Activated effector memory CD4-positive, alpha-beta T cell treated with Interleukin-2 at 50 U/mL for 16 hours (primary cell): ENCODE measurements at places on chromosomes 4 and X.

GRCh38 chrX:45266456-45266855, 65.8 kb upstream of the DIPK2B start:
- no peak for DNase-seq

GRCh38 chr4:43763029-43763610, 685.5 kb downstream of the KCTD8 start:
- no peak for DNase-seq

DNA sequence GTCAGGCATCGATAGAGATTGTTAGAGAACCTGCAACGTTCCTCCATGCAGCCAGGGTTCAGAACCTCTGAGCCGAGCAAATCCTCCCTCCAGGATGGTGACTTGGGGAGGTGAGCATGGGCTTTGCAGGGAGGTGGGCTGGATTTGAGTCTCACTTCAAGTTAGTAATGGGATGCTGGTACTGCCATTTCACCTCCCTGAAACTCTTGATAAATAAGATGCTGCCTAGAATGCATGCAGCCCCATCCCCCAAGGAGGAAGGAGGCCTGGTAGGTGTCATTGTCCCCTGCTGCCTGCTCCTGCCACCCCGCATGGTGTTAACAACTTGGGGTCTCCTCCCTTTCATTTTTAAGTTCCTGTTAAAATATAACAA, 35.7 kb upstream of the SLC2A9 start:
- no peak for DNase-seq

- no peak for DNase-seq
Measured at GRCh38 chr4:98539299-98539698, 119.1 kb downstream of the TSPAN5 start.

DNA sequence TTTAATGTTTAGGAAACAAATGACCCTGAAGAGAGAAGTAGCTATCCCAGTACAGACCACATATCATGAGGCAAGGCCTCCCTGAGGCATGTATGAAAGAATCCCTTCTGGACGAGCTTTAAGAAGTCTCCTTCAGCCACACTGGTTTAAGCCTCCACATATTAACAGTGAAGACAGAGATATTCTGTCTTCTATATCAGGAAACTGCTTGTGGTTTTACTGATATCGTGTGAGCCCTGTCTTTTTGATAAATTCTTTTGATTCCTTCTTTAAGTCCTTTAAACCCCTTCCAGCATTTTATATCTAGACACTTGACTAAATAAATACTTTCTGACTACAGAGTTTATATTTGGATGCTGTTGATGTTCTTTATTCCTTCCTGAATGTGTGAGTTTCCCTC, 45.9 kb upstream of the GPC4 start:
- no peak for DNase-seq
